NCI-H1417 (cell line): ENCODE measurements at places on chromosomes 4 and X.

- DNase-seq = no peak
Measured at GRCh38 chr4:54097152-54097551, 2.8 kb upstream of the GSX2 start.

DNA sequence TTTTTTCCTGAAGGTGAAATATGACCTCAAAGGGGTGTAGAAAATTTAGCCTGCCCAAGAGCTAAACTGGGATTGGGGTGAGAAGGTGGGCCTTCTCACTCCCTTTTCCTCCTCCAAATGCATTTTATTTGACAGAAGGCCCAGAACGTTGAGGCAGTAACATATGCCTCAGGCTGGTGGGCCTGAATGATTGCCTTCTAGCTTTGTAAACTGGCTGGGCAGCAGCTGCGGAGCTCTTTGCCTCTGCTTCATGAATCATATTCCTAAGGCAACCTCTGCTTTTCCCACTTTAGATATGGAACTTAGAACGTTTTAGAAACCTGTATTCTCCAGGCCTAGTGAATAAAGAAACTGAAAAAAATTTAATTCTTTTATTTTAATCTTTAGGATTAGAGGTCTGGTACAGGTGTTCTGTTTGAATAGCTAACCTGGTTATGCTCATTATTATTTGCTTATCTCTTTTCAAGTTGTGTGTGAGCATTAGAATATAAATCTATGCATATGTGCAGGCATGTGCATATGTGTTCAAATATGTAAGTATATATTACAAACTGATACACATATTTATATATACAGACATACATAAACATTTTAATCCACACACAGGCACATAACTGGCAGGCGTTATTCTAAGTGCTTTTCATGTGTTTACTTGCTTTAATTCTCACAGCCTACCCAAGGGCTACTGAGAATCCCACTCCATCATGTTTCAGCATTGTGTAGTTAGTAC, 11.5 kb downstream of the PRDM8 start:
- no peak for DNase-seq

DNA sequence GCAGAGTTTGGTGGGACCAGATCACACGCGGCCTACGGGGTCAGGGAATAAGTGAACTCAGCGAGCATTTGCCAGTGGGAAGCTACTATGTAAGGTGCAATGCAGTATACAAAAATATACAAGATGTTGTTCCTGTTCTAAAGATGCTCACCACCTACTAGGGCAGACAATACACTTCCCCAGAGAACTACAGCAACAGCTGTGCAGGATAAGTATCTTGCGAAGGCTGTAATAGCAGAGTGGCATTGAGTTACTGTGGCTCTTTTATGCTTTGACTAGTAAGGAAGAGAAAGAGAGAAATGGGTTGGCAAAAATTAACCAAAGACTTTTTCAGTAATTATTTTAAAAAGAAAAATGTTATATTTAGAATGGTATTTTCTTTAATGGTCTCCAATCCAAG, 61.2 kb downstream of the CDS1 start:
- no peak for DNase-seq

GRCh38 chr4:24795666-24796381, 451 bp downstream of the SOD3 start:
- no peak for DNase-seq

GRCh38 chrX:41419082-41419481, 28.1 kb upstream of the NYX start:
- no peak for DNase-seq

DNA sequence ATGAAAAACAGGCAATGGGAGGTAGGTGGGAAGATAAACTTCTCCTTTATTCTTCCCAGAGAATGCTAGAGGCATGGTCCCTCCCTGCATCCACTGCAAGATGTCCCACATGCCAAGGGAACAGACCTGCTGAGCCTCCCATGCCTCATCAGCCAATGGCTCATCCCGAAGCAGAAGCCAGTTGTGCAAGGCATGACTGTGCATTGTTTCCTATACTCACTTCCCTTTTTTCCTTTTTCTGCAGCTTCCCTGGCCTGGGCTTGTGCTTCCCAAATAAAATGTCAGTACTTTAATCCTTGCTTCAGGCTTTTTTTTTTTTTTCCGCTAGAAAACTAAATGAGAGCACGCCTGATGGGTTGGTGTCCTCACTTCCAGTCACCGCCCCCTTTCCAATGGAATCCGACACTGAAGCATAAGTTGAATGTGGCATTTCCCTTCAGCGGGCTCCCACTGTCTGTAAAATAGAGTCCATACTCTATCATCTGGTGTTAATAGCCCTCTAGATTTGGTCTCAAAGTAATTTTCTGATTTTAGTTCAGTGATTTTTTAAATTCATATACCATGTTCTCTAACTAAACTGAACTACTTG, 239.0 kb upstream of the JADE1 start:
- DNase-seq = no peak

DNA sequence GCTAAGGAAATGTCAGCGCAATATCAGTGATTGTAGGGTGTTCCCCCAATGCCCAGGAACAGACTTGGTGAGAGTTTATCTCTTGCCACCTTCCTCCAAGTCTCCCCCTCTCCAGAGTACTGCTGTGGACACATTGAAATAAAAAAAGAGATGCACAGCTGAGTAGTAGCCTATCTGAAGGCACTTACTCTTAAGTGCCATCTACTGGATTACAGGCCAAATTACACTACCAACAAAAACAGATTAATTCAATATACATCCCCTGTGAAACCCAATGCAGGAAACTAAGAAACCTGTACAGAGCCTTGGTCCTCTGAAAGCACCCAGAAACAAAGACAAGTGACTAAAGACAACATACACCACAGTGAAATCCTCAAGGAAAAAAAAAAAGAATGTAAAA, 460.3 kb downstream of the ZIC3 start:
- DNase-seq = peak; percentile 63

GRCh38 chrX:96170626-96171025, 514.0 kb upstream of the DIAPH2 start:
- DNase-seq = no peak

DNA sequence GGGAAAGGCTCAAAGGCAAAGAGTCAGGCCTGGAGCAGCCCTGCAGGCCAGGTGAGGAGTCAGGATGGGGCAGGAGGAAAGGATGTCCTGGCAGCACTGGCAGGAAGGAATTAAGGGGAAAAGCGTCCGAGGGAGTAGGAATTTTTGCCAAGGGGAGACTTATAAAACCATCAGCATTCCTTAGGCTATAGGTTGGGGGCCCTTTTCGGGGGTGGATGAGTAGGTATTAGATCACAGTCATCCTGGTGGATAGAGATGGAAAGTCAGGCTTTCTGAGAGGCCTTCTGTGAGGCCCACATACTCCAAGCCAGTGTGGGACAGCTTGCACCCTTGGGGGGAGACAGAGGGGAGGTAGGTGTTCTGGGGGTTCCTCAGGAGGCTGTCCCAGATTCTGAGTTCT, 12.3 kb downstream of the STARD8 start:
- no peak for DNase-seq

GRCh38 chr4:172517391-172517790, 651.2 kb upstream of the GALNT7 start:
- peak; percentile 66 for DNase-seq

DNA sequence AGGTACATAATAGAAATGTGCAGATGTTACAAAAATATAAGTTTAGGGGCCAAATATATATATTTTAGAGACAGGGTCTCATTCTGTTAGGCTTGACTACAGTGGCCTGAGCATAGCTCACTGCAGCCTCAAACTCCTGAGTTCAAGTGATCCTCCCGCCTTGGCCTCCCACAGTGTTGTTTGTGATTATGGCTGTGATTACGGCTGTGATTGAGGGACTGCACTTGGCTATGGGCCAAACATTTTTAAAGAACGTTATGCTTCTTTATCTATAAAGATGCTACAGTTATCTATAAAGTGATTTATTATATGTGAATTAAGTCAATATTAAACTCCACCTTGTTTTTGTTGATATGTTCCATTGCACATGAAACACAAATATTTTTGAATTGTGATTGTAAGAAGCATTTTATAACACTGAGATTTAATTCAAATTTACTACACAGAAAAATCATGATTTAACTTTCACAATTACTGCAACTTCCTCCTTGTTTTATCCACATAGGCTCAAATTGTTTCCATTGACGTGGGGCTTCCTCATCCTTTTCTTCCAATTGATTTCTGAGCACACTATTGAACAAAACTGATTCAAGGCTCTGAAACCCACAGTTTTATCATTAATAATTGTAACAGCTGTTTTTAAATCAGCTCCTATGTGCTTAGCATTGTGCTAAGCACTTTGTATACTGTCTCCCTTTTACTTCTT, 68.4 kb upstream of the BMPR1B start:
- DNase-seq = no peak

DNA sequence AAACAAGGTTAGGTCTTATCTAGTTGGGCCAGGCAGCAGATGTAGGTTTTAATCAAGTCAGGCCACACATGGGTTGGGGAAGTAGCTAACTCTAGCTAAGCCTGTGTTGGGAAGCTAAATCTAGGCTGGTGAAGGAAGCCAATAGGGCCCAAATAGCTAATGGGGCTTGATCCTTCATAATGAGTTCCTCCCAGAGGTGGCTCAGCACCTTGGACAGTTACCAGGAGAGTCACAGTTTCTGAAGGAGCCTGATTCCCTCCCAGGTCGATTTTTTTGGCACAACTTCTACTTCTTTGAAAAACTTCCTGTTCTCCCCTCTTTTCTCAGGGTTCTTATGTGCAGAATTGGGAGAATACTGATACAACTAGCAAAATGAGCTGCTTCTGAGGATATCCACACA, 242.5 kb upstream of the PRPS2 start:
- DNase-seq = no peak

GRCh38 chrX:41180194-41180908, 95.1 kb downstream of the USP9X start:
- peak; percentile 17 for DNase-seq

- DNase-seq = peak; percentile 10
Measured at GRCh38 chr4:36399762-36400353, 118.4 kb downstream of the DTHD1 start.

DNA sequence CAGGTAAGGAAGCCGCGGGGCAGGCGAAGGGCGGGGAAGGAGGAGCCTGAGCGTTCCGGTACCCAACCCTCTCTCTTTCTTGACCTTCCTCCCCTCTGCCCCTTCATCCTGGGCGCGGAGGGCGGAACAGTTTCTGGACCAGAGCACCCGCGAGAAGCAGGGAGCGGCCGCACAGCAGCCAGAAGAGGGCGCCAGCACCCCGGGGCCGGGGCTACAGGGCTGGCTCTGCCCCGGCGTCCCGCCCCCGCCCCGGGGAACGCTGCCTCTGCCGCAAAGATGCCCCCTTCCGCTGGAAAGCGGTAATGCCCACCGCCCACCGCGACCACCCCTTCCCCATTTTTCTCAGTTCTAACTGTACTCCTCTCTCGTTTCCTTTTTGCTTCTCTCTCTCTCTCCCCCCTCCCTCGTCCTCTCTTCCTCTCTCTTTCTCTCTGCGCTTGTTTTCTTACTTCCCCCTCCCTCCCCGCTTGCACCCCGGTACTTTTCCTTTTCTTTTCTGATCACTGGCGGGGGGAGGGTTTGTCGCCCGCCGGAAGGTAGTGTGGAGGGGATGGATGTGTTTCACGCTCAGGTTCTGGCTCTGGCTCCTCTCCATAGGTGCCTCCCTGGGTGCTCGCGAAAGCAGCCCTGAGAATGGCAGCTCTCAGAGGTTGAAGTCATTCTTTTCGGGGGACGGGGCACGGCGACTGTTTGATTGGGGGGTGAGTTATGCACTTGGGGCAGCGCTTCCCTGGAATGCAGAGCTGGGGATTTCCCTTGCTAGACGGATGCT, 13.1 kb upstream of the PRDM8 start:
- DNase-seq = no peak

DNA sequence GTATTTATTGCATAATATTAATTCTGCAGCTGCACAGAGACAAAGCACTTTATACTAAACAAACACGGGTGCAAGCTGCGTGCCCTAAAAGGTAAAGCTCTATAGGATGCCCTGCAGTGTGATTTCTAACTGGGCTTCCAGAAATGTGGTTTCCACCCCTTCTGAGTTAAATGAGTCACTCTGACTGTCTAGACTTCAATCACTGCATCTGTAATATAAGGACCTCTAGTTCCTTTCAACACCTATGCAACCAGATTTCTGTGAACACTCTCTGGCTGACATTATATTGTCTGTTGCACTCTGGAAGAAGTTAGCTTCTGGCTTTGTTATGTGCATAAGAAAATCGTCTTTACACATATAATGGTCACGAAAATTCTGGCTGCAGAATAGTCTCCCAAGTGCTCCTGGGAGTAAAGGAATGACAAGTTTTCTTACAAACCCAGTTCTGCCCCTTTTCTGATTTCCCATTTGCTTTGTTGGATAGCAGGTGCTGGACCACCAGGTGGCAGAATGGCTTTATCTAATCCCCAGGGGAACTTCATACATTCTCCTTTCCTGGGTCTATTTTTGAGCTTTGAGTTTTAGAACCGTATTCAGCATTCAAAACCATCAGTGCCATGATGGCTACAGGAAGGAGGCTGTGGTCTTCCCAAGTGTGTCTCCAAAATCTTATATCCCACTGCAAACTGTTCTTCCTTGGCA, 842.2 kb downstream of the STIM2 start:
- peak; percentile 64 for DNase-seq

GRCh38 chrX:109336141-109336540, 145.7 kb downstream of the GUCY2F start:
- DNase-seq = no peak

DNA sequence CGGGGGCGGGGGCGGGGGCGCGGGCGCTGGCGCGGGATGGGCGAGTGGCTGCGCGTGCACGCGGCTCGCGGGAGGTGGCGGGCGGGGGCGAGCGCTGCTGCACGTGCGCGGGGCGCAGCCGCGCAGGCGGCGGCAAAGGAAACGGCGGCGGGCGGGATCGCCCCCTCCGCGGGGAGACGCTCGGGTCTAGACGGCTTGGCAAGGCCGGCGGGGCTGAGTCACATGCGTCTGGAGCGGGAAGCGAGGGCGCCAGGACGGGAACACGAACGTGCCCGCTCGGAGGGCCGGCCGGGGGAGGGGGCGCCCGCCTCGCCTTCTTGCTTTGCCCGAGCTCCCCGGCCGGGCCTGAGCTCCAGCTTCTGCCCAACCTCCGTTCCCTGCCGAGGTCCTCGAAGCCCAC, 4.3 kb upstream of the HAUS7 start:
- peak; percentile 61 for DNase-seq

DNA sequence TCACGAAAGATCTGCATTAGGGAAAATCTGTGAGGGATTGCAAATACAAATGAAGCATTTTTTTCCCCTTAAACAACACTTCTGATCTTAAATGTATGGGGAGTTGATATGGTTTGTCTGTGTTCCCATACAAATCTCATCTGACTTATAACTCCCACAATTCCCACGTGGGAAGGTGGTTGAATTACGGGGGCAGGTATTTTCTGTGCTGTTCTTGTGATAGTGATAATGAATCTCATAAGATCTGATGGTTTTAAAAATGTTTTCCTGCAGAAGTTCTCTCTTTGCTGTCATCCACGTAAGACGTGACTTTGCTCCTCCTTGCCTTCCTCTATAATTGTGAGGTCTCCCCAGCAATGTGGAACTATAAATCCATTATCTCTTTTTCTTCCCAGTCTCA, 107.4 kb upstream of the KCNIP4 start:
- no peak for DNase-seq

GRCh38 chr4:112817933-112818593, 181.1 kb downstream of the LARP7 start:
- peak; percentile 68 for DNase-seq

DNA sequence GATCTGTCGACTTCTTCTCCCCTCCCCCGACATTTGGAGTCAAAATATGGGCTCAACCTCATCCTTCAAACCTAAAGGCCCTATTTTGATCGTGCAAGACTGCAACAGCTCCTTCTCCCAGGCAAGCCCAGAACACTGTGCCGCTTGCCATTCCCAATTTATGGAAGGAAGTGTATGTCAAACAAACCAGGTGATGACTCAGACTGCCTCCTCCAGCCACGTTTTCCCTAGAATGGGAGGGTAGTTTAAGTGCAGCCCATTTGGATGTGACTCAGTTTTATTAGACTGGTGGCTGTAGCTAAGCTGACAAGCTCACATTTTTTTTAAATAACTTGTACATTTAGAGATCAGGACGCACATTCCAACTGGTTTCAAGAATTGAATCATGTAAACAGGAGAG, 570.4 kb upstream of the DIPK2B start:
- DNase-seq = no peak
